KG1 (cell line): ENCODE measurements at places on chromosomes 7 and 10.

GRCh38 chr7:120833546-120833945 lies 24.4 kb downstream of the TSPAN12 start:
- no peak for DNase-seq

DNA sequence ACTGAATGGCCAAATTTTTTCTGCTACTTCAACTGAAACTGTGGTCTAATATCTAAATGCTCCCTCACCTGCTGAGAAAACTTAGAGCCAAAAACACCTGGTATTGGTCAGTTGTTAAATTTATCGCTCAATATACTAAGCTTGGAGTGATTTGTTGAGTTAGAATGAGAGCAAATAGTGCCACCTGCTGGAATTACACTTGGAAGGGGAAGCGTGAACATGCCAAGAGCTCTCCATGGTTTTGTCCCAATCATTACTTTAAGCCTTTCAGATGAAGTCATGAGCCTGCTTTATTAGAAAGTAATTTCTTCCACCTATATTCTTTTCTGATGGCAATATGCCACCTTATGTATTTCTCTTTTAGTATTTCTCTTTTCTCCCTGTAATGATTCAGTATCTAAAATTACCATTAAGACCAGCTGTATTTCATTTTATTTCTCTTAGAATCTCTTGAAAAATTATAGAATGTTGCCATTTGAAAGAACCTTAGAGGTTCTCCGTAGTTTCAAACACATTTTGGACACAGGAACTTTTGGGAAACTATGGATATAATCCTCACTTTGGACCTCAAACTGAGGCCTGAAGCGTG lies 447.8 kb upstream of the C7orf33 start:
- DNase-seq, result peak; percentile 0

GRCh38 chr7:26492816-26493215 lies 201.2 kb downstream of the SNX10 start:
- DNase-seq, result no peak

GRCh38 chr7:116021237-116021636 lies 9.3 kb downstream of the TFEC start:
- no peak for DNase-seq

- DNase-seq, result no peak
Measured at GRCh38 chr7:40802497-40802896, 667.7 kb downstream of the SUGCT start.

DNA sequence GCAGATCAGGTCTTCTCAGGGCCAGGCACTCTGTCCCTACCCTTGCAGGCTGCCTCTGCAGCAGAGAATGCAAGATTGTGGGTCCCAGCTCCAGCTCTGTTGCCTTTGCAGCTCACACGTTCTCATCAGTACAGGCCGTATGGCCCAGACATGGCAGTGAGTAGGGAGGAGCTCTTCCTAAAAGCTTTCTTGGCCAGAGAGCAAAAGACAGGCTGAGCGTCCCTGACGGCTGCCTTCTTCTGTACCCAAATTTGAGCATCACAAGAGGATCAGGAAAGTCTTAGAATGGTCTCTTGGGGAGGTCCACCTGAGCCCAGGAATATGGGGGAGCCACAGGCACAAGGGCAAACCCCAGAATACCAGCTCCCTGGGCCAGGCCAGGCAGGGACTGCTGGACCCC lies 266.3 kb upstream of the ZMIZ1 start:
- no peak for DNase-seq

GRCh38 chr10:79941585-79942210 lies 7.2 kb downstream of the SFTPD start:
- DNase-seq, result no peak

DNA sequence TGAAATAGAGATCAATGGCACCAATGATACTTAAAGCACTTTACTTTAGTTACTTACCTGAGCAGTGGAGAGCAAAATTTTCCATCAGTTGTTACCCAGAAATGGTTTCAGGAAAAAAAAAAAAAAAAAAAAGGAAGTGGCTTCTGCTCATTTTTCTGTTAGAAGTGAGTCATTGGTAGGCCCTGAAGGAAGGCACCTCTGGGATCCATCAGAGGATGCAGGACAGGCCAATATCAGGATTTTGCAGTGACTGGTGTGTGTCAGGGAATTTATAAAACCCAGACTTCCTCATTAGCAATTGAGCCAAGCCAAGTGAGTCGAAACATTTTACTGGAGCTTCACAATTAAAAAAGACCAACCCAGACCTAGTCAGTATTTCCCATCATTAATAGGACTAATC lies 2.3 kb upstream of the SMIM30 start:
- DNase-seq, result no peak

DNA sequence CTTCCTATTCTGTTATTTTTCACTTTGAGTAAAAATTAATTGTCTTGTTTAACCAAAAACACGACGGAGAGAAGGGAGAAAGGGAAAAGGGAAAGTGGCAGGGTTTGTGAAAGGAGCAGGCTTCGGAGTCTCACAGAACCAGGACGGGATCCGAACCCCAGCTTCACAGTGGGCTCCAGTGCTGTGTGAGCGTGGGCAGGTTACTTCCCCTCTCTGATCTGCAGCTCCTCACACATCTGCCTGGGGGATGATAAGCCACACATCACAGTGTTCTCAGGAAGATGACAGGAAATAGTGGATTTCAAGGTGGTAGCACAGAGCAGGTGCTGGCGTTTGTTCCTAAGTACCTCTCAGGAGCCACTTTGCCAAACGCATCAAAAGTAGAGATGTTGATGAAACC lies 94.2 kb upstream of the GPR26 start:
- DNase-seq, result no peak

GRCh38 chr10:13823709-13824405 lies 237.1 kb downstream of the PRPF18 start:
- no peak for DNase-seq

DNA sequence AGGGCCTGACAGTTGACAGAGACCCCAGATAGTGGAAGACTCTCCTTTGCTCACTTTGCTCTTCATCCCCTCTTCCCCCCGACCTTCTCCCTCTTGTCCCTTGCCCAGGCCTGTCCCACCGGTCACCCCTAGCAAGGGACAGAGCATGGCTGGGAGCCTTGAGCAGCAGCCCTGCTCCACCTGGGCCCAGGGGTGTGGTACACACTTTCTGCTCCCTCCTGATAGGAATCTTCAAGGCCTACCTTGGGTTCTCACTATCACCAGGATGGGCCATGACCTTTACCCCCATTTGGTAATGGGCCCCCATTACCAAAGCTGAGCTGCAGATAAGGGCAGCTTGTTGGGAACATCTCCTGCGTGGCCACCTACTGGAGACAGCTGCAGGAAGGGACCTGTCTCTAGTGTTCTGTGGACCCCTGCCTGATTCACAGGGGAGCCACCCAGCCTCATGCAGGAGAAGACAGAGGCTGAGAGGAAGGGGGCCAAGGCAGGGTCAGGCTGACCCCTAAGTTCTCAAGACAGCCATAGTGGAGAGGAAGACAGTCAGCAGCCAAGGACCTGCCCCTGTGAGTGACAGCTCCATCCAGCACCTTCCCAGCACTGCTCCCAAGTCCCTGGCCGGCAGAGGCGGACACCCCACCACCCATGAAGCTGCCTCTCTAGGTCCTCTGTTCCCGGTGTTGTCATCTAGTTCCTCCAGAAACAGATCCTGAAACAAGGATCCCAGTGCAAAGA lies 913 bp upstream of the NPC1L1 start:
- DNase-seq, result no peak

DNA sequence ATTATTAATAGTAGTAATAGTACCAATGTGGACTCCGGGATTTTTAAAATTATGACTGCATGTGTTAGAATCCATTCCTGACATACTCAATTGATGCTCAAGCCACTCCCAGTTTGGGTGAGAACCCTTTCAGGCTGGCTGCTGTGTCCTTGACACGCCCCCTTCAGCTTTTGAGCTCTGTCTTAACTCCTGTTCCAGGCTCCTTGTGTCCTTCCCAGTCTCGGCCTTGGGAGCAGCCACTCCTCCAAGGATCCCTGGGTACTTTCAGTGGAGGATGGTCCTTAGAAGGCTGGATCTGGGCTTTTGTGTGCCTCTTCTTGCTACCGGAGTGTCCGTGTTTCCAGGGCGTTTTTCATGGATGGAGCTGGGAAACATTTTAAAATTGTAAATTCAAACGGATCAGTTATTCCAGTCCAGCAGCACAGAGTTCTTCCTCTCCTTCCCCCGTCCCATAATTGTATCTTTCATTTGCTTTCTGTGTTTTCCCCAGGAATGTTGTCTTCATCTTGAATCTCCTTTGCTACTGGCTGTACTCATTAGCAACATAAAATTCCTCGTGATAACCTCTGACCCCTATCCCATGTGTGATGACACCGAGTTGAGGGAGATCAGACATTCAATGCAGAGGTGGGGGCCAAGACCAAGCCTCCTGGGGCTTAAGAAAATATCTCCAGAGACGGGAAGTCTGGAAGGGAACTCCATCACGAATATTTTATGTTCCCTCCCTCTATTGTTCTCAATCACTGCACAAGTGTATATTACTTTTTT lies 40.0 kb upstream of the PFKFB3 start:
- no peak for DNase-seq

GRCh38 chr10:5571826-5572225 lies 47.1 kb downstream of the CALML3 start:
- DNase-seq, result no peak

GRCh38 chr10:73379064-73379748 lies 20.5 kb upstream of the CFAP70 start:
- no peak for DNase-seq

DNA sequence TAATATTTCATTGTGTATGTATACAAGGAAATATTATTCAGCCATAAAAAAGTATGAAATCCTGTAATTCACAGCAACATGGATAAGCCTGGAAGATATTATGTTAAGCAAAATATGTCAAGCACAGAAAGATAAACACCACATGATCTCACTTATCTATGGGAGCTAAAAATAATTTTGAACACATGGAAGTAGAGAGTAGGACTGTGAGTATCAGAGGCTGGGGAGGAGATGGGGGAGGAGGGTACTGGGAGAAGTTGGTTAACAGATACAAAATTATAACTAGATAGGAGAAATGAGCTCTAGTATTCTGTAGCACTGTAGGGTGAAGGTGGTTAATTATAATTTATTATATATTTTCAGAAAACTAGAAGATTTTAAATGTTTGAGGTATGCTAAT lies 132.7 kb downstream of the DOCK4 start:
- no peak for DNase-seq
